ENCODE measurements at places on chromosomes 2 and 18. TPM values are rescaled to one million over a fixed set of nuclear protein-coding genes. Genes with fewer than 3 reads are reported as not detected.

DNA sequence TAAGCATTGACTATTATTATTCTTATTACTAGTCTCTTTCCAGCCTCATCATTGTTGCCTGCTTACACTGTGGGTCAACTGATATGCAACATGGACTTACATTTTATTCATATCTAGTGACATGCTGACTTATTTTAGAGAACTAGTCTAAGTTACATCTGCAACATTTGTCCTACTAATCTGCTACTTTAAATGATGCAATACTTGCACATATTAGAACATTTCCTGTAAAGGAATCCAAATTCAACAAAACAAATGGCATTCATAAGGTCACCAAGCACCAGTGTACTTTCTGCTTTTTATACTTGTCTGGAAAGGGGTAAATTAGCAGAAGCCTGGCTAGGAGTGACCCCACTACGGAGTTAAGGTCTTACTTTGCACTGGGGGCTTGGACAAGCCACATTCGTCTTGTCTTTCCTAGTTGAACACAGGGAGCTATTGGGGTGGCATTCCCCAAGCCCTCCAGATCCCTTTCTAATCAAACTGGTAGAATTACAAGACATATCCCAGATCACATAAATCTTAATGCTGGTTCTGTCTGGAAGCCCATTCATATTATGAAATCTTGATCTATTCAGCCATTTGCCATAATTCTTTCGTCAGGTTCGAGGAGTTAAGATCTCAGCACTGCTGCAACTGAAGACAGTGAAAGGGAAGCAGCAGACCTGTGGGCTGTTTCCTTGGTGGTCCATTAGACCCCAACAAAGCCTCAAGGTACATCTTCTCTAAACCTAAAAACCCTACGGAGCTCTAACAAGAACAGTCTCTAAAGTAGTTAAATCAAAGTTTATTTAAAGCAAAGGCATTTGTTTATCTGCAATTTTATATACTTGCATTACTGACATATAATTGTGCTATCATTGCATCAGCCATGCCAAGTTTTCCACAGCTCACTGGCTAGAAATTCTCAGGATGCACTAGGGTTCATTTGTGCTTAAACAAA is 49.9 kb upstream of the RTN4 start:
- no peak for DNase-seq
- H3K27me3 ChIP-seq: no peaks in the 10 kb centered on the region
- no peak overlapping the region for H3K27ac ChIP-seq
- no peaks in the 10 kb centered on the region for H3K4me1 ChIP-seq

Gene ATP5MC3
- total RNA-seq: 81.6 TPM

Gene C1QL2
- not detected for total RNA-seq

DNA sequence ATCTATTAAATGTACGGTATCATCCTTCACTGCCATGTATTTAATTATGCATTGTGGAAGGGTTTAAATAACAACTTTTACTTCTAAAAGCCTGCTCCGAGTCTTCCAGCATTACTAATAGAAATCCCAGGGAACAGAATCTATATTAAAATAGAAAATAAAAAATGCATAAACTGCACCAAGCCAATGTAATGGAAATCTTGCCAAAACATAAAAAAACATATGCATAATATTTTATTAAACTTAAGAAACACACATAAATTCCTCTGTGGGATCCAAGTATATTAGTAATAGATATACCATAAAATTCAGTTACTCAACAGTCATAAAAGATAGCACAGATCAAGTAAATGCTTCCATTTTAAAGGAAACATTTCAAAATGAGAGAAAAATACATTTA is 175.6 kb downstream of the TDRD15 start:
- no peaks in the 10 kb centered on the region for H3K4me1 ChIP-seq
- no peaks in the 10 kb centered on the region for H3K27me3 ChIP-seq
- H3K4me3 ChIP-seq: no peak overlapping the region
- no peak for DNase-seq
- H3K36me3 ChIP-seq: no peaks in the 10 kb centered on the region

Gene PASK
- 87.9 TPM for total RNA-seq

DNA sequence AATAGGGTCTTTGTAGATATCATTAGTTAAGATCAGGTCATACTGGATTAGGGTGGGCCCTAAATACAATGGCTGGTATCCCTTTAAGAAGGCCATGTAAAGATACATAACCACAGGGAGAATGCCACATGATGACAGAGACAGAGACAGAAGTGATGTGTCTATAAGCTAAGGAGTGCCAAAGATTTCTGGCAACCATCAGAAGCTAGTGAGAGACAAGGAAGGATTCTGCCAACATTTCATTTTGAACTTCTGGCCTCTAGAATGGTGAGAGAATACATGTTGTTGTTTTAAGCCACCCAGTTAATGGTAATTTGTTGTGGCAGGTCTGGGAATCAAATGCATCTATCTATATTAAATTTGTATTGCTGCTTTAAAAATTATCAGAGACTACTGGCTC is 185.5 kb upstream of the CYRIA start:
- H3K36me3 ChIP-seq: no peaks in the 10 kb centered on the region
- no peak overlapping the region for H3K27ac ChIP-seq
- H3K4me1 ChIP-seq: no peaks in the 10 kb centered on the region
- no peak overlapping the region for H3K4me3 ChIP-seq
- DNase-seq: no peak

- H3K27ac ChIP-seq: no peak overlapping the region
- H3K4me3 ChIP-seq: no peak overlapping the region
- no peak for DNase-seq
- peaks cover 2% of the 10 kb centered on the region for H3K36me3 ChIP-seq
- no peaks in the 10 kb centered on the region for H3K27me3 ChIP-seq
These were observed 52.8 kb downstream of the SLC35F5 start for GRCh38 chr2:113703386-113704299.

Gene IL36G
- not detected for total RNA-seq

GRCh38 chr18:46360866-46361265 is 256.7 kb downstream of the HAUS1 start:
- no peaks in the 10 kb centered on the region for H3K27me3 ChIP-seq
- no peaks in the 10 kb centered on the region for H3K4me1 ChIP-seq
- no peak overlapping the region for H3K4me3 ChIP-seq
- DNase-seq: no peak
- no peaks in the 10 kb centered on the region for H3K36me3 ChIP-seq

Gene QPCT
- total RNA-seq: 0.53 TPM

GRCh38 chr18:48784656-48785055 is 166.1 kb downstream of the SMAD7 start:
- no peak for DNase-seq
- no peaks in the 10 kb centered on the region for H3K36me3 ChIP-seq
- H3K4me1 ChIP-seq: peaks cover 26% of the 10 kb centered on the region
- no peaks in the 10 kb centered on the region for H3K27me3 ChIP-seq

Gene SEC11C
- 42.0 TPM for total RNA-seq

DNA sequence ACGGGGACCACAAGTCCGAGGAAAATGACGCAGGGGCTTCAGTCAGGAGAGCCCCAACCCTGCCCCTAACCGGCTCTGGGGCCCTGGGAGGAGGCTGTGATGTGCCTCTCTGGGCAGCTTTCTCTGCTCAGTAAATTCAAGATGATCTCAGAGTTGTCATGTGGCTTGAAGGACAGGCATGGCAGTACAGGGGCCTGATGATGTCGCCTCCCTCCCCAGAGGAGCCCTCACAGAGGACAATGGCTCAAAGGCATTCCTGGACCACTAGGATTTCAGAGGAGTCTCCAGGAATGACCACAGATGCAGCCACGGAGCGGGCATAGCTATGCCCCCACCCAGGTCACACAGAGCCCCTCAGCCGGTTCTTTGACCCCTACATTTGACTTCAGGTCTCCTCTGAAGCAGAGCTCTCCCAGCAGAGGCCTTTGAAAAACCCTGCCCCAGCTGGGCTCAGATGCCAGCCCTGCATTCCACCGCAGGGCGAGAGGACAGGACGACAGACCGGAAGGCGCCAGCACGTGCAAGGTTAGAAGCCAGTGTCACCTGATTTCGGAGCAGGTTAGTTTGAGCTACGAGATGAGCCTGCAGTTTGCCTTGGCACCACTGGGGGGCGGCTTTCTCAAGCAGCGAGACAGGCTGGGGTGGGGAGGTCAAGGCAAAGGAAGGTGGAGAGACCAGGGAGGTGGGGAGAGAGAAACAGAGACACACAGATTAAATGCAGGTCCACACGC is 39.2 kb downstream of the BIN1 start:
- peaks cover 50% of the 10 kb centered on the region for H3K4me1 ChIP-seq
- peak; percentile 60 for DNase-seq
- no peak overlapping the region for H3K27ac ChIP-seq
- H3K36me3 ChIP-seq: peaks cover 91% of the 10 kb centered on the region

Gene ELOA2
- not detected for total RNA-seq

Gene NEU4
- total RNA-seq: 4.3 TPM

- no peak overlapping the region for H3K4me3 ChIP-seq
- H3K4me1 ChIP-seq: peaks cover 4% of the 10 kb centered on the region
- peaks cover 56% of the 10 kb centered on the region for H3K27me3 ChIP-seq
- no peaks in the 10 kb centered on the region for H3K36me3 ChIP-seq
- no peak for DNase-seq
- H3K27ac ChIP-seq: no peak overlapping the region
These were observed 391 bp downstream of the ZNF385B start for GRCh38 chr2:179861027-179861415.

Gene TMEM198
- total RNA-seq: 0.91 TPM

- H3K27ac ChIP-seq: no peak overlapping the region
- H3K4me1 ChIP-seq: no peaks in the 10 kb centered on the region
- no peak overlapping the region for H3K4me3 ChIP-seq
- H3K27me3 ChIP-seq: peaks cover 4% of the 10 kb centered on the region
These were observed 35.2 kb downstream of the C1QL2 start for GRCh38 chr2:119123389-119123788.

- no peaks in the 10 kb centered on the region for H3K4me1 ChIP-seq
- DNase-seq: no peak
- no peak overlapping the region for H3K4me3 ChIP-seq
- H3K36me3 ChIP-seq: no peaks in the 10 kb centered on the region
These were observed 30.9 kb upstream of the COL5A2 start for GRCh38 chr2:189210250-189211087.

DNA sequence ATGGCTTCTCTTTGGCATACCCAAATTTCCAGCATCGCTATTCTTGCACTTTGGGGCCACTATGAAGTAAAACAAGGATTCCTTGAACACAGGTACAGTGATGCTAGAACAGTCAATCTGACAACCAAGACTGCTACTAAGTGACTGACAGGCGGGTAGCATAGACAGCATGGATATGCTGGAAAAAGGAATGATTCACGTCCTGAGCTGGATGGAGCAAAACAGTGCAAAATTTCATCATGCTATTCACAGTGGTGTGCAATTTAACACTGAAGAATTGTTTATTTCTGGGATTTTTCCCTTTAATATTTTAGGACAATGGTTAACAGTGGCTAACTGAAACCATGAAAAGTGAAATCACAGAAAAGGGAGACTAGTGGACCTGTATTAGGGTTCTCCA is 1511.2 kb upstream of the ZEB2 start:
- H3K27me3 ChIP-seq: no peaks in the 10 kb centered on the region
- no peaks in the 10 kb centered on the region for H3K36me3 ChIP-seq
- no peak overlapping the region for H3K27ac ChIP-seq
- H3K4me3 ChIP-seq: no peak overlapping the region
- no peaks in the 10 kb centered on the region for H3K4me1 ChIP-seq

Gene BOLA3
- 11.4 TPM for total RNA-seq

Gene MBD5
- total RNA-seq: 52.9 TPM

Gene ING5
- 51.3 TPM for total RNA-seq

DNA sequence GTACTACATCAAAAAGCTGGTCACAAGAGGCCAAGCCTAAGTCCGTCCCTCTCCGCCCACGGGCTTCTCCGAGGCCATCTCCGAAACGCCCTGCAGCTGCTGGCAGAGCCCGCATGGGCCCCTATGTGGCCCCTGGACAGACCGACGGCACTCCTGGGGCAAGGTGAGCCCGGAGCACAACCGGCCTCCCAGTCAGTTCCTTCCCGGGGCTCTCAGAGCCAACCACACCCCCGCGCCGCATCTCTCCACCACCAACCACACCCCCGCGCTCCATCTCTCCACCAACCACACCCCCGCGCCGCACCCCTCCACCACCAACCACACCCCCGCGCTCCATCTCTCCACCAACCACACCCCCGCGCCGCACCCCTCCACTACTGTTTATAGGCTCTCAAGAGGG is 93.5 kb downstream of the ZNF516 start:
- no peaks in the 10 kb centered on the region for H3K27me3 ChIP-seq
- no peaks in the 10 kb centered on the region for H3K36me3 ChIP-seq
- no peak for DNase-seq
- H3K4me3 ChIP-seq: no peak overlapping the region
- no peak overlapping the region for H3K27ac ChIP-seq

DNA sequence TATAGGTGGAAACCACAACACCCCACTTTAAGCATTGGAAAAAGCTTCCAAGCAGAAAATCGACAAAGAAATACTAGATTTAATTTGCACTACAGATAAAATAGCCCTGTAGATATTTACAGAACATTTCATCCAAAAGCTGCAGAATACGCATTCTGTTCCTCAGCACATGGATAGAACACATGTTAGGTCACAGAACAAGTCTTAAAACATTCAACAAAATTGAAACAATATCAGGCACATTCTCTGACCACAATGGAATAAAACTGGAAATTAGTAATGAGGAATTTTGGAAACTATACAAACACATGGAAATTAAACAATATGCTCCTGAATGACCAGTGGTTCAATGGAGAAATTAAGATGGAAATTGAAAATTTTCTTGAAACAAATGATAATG is 27.8 kb upstream of the XDH start:
- H3K36me3 ChIP-seq: no peaks in the 10 kb centered on the region
- no peak for DNase-seq
- no peak overlapping the region for H3K27ac ChIP-seq
- H3K27me3 ChIP-seq: no peaks in the 10 kb centered on the region
- H3K4me3 ChIP-seq: no peak overlapping the region
- no peaks in the 10 kb centered on the region for H3K4me1 ChIP-seq

- no peak for DNase-seq
- H3K27me3 ChIP-seq: no peaks in the 10 kb centered on the region
- H3K27ac ChIP-seq: no peak overlapping the region
- peaks cover 12% of the 10 kb centered on the region for H3K4me1 ChIP-seq
- no peaks in the 10 kb centered on the region for H3K36me3 ChIP-seq
These were observed 192.3 kb downstream of the MCFD2 start for GRCh38 chr2:46723346-46723745.

Gene GATA6
- total RNA-seq: 0.08 TPM

DNA sequence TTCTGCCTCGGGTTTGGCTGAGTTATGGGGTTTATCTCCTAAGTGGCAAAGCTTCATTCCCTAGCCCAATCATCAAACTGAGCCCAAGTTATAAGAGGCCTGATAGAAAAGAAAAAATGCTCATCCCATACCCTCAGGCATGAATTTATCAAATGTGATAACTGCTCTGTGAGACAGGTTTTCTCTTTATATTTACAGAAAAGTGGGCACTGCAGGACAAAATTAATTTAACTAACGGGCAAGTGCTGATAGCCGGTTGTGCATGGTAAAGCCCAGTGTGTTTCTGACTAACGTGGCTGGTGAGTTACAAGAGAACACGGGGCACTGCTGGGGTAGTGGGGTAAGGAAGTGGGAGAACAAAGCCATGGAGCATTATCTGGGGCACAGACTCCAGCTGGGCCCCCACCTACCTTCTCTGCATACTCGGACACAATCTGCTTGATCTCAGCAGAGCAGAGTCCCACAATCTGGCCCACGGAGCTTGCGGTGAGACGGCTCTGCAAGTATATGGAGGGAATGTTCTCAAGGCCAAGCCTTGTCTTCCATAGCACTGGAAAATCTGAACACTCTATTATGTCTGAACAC is 40.3 kb downstream of the CCDC93 start:
- no peak overlapping the region for H3K27ac ChIP-seq
- H3K36me3 ChIP-seq: peaks cover 84% of the 10 kb centered on the region
- no peaks in the 10 kb centered on the region for H3K4me1 ChIP-seq
- H3K27me3 ChIP-seq: no peaks in the 10 kb centered on the region
- no peak for DNase-seq

Gene LOXL3
- total RNA-seq: 0.25 TPM

Gene MFF
- total RNA-seq: 51.8 TPM

- H3K27ac ChIP-seq: no peak overlapping the region
- DNase-seq: no peak
- no peaks in the 10 kb centered on the region for H3K27me3 ChIP-seq
- no peak overlapping the region for H3K4me3 ChIP-seq
- H3K36me3 ChIP-seq: no peaks in the 10 kb centered on the region
These were observed 13.1 kb upstream of the ROCK2 start for GRCh38 chr2:11357428-11357972.
